Calu3 (cell line): ENCODE measurements at places on chromosomes 2 and 18. TPM values are rescaled to one million over a fixed set of nuclear protein-coding genes. Genes with fewer than 3 reads are reported as not detected.

The SLC19A3 gene
- total RNA-seq, result 63.8 and 82.4 TPM in 2 replicates

The CTDSP1 gene
- 58.0 and 59.3 TPM in 2 replicates for total RNA-seq

DNA sequence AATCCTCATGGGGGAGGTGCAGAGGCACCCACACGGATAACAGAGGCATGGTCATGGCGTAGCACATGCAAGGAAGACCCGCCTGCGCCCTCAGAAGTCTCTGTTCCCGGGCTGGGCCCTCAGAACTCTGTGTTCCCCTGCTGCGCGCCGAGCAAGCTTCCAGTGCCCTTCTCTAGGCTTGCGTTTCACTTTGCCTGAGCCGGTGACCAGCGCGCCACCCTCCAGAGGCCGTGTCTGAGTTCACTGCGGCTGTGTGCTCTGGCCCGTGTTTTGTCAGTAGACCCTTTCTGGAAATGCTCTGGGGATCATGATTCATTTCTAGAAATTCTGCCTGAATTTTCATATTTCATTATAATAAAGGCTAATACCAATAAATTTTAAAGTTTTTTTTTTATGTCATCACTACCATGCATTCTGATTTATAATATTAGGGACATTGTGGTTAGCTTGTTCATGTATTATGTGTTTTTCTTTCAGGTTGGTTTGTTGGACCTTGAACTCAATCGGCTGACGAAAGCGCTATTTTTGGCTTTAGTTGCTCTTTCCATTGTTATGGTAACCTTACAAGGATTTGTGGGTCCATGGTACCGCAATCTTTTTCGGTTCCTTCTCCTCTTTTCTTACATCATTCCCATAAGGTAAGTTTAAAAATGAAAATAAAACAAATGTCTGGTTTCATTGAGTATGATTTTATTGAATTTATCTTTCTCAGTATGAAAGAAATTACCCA lies 142.7 kb upstream of the NFATC1 start:
- H3K27ac ChIP-seq, result no peak overlapping the region
- H3K4me1 ChIP-seq, result no peaks in the 10 kb centered on the region
- no peak for DNase-seq
- no peak overlapping the region for H3K4me3 ChIP-seq

DNA sequence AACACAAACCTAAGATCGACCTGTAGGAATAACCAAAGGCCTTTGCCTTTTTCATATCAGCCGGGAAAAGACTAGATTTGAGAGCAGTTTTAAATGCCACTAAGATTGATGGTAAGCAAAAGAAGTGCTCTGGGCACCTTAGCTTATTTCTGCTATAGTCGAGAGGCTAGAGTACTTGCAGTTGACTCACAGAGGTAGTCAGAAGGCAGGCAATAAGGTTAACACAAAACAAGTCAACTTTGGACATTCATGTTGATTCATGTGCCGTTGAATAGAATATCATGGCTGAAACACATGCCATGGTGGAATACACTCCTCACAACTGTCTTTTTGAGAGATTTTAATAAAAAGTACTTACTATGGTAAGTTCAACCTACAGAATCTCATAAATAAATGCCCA lies 507.6 kb downstream of the ZEB2 start:
- H3K4me1 ChIP-seq, result no peaks in the 10 kb centered on the region
- no peak overlapping the region for H3K4me3 ChIP-seq

The CTLA4 gene
- total RNA-seq, result not detected in 2 replicates

The TMEM178A gene
- 0.50 and 2.1 TPM in 2 replicates for total RNA-seq

- peak; percentile 47 for DNase-seq
- no peaks in the 10 kb centered on the region for H3K27me3 ChIP-seq
- H3K36me3 ChIP-seq, result peaks cover 13% of the 10 kb centered on the region
Measured at GRCh38 chr2:55618275-55619055, 1.0 kb upstream of the PPP4R3B start.

- no peaks in the 10 kb centered on the region for H3K36me3 ChIP-seq
- H3K27ac ChIP-seq, result no peak overlapping the region
- no peak for DNase-seq
- H3K4me3 ChIP-seq, result no peak overlapping the region
- H3K4me1 ChIP-seq, result no peaks in the 10 kb centered on the region
Measured at GRCh38 chr18:78494204-78495085, 485.2 kb upstream of the SALL3 start.

The SMYD1 gene
- total RNA-seq, result not detected in 2 replicates

The ZNF532 gene
- 124 and 150 TPM in 2 replicates for total RNA-seq

DNA sequence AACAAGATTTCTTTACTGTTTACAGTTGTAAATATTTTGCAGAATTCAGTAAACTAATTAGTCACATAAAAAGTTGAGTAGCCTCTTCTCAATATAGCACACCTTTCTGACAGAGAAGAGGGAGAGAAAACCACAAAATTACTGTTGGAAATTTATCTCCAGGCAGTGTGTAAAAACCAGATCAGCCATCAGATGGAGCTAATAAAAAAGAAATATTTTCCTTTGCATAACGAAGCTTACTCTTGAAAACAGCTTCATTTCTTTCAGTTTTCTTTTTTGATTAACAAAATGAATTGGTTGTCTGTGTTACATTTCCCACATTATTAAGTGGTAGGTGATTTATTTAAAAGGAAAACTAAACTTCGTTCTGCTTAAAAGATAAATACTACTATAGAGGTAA lies 259.3 kb upstream of the KCNJ3 start:
- H3K4me1 ChIP-seq, result no peaks in the 10 kb centered on the region
- H3K4me3 ChIP-seq, result no peak overlapping the region
- no peak for DNase-seq
- H3K27ac ChIP-seq, result no peak overlapping the region

GRCh38 chr2:235607546-235608199 lies 113.8 kb downstream of the AGAP1 start:
- no peaks in the 10 kb centered on the region for H3K27me3 ChIP-seq
- H3K36me3 ChIP-seq, result peaks cover 5% of the 10 kb centered on the region
- H3K27ac ChIP-seq, result no peak overlapping the region
- no peak for DNase-seq

DNA sequence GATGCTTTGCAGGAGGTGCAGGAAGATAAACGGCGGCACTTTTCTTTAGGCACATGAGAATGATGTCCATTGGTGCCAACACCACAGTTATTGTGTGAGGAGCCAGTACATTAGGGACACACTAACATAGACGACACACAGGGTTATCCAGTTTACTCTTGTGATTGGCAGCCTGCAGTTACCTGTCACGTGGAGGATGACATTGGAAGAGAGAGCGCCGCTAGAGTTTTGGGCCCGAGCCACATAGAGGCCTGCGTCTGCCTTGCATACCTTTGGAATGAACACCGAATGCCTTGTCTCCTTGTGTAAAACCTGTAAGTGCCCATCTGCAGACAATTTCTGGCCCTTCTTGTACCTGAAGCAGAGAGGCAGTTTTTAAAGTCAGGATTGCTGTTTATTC lies 26.9 kb upstream of the TTN start:
- peaks cover 10% of the 10 kb centered on the region for H3K4me1 ChIP-seq
- no peaks in the 10 kb centered on the region for H3K36me3 ChIP-seq
- H3K27ac ChIP-seq, result no peak overlapping the region
- peaks cover 14% of the 10 kb centered on the region for H3K27me3 ChIP-seq
- H3K4me3 ChIP-seq, result no peak overlapping the region
- DNase-seq, result no peak

DNA sequence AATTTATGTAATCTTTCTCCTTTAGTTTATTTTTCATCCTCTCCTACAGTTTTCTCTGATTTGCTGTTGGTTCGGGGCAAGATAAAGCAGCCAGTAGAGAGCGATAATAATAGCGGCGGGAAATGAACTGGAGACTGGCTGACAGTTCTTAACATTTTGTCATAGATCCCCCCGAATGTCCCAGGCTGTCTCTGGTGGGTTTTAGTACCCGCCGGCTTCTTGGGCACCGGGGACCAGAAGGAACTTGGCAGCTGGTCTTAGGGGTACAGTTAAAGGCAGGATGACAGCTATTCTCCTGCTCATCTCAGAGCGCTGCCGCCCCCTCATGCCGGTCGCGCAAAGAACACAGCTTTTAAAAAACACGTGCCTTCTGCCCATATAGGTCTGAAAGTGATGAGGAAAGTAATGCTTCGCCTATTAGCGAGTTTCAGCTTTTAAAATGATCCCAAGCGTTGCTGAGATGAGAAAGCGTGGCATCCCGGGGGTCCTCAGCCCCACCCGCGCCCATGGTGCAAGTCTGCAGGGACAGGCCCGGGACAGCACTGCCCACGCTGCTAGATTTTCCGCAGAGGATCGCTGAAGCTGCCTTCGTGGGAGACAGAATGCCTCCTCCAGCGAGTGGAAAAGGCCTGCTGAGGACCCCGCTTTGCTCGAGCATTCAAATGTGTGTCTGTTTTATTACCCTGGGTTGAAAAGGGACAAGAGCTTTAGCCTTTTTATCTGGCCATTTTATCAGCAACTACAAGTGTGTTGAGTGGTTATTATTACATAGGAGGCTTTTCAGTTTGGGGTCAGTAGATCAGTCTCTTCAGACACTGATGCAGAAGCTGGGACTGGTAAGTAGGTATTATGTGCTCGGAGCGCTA lies 3.8 kb downstream of the ONECUT2 start:
- DNase-seq, result peak; percentile 17
- H3K27ac ChIP-seq, result peak overlapping the region; percentile 79
- peaks cover 100% of the 10 kb centered on the region for H3K36me3 ChIP-seq
- peaks cover 28% of the 10 kb centered on the region for H3K4me1 ChIP-seq

GRCh38 chr2:105142239-105142638 lies 99.3 kb upstream of the GPR45 start:
- H3K27ac ChIP-seq, result no peak overlapping the region
- H3K4me3 ChIP-seq, result no peak overlapping the region
- H3K4me1 ChIP-seq, result no peaks in the 10 kb centered on the region
- H3K36me3 ChIP-seq, result peaks cover 10% of the 10 kb centered on the region
- peaks cover 93% of the 10 kb centered on the region for H3K27me3 ChIP-seq

The NR4A2 gene
- 4.9 and 6.2 TPM in 2 replicates for total RNA-seq

GRCh38 chr2:31221544-31221943 lies 4.2 kb upstream of the CAPN14 start:
- no peaks in the 10 kb centered on the region for H3K36me3 ChIP-seq
- no peak overlapping the region for H3K27ac ChIP-seq
- DNase-seq, result no peak
- H3K4me3 ChIP-seq, result no peak overlapping the region

The GKN1 gene
- total RNA-seq, result not detected in 2 replicates

DNA sequence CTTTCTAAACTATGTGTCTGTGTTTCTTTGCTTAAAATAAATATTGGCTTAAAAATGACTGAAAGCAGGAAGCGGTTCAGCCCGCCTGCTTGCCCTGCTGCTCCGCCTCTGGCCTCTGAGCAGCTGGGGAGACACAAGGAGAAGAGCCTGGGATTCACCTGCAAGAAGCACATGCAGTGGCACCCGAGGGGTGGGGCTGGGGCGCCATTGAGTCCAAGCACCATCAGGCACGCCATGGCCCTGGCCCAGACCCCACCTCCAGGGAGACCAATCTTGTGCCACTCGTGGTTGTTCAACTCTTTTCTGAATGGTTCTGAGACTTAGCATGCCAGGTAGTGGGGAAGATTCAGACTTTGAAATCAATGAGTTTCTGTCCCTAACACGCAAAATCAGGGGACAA lies 495.5 kb upstream of the MYT1L start:
- H3K36me3 ChIP-seq, result no peaks in the 10 kb centered on the region
- no peak for DNase-seq
- no peak overlapping the region for H3K4me3 ChIP-seq
- no peak overlapping the region for H3K27ac ChIP-seq

DNA sequence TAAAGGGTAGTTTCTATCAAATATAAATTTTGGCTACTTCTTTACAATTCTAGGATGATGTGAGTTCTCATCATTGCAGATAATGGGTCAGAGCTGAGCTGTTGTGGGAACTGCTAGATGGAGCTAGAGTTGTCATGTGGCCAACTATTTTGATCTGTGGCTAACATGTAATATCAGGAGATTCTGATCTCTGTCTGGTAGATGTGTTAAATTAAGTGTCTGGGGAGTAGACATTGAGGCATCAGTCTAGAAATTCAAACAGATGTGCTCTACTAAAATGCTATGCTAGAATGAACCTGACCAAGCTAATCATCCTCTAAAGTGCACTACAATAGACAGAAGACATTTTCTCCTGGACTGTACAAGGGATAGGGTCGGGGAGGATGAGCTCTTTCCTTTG lies 30.3 kb upstream of the DARS1 start:
- H3K36me3 ChIP-seq, result no peaks in the 10 kb centered on the region
- no peak overlapping the region for H3K27ac ChIP-seq
- H3K4me3 ChIP-seq, result no peak overlapping the region
- no peak for DNase-seq
- peaks cover 19% of the 10 kb centered on the region for H3K4me1 ChIP-seq
- no peaks in the 10 kb centered on the region for H3K27me3 ChIP-seq

The TSPYL6 gene
- not detected in 2 replicates for total RNA-seq

The REG1B gene
- total RNA-seq, result not detected in 2 replicates

- no peak for DNase-seq
- no peak overlapping the region for H3K4me3 ChIP-seq
- no peaks in the 10 kb centered on the region for H3K36me3 ChIP-seq
- H3K27ac ChIP-seq, result no peak overlapping the region
- peaks cover 65% of the 10 kb centered on the region for H3K27me3 ChIP-seq
Measured at GRCh38 chr2:233101141-233101540, 41.0 kb downstream of the INPP5D start.

The ACADL gene
- total RNA-seq, result 1.0 and 1.3 TPM in 2 replicates

DNA sequence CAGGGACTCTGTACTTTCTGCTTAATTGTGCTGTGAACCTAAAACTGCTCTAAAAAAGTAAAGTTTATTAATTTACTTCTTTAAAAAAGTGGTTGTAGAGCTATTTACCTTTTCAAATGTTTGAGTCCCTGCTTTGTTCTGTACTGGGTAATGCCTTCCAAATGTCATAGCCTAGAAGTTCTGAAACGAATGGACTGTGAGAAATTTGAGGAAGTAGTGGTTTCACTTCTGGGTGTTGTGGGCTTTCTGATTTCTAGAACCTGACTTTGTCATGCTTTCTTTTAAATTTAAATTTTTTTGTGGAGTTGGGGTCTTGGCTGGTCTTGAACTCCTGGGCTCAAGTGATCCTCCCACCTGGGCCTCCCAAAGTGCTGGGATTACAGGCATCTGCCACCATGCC lies 44.6 kb downstream of the SMAD4 start:
- no peak for DNase-seq
- peaks cover 16% of the 10 kb centered on the region for H3K36me3 ChIP-seq
- no peak overlapping the region for H3K4me3 ChIP-seq
- no peak overlapping the region for H3K27ac ChIP-seq
- H3K27me3 ChIP-seq, result no peaks in the 10 kb centered on the region

The SPP2 gene
- not detected in 2 replicates for total RNA-seq

- H3K36me3 ChIP-seq, result peaks cover 4% of the 10 kb centered on the region
- H3K27ac ChIP-seq, result no peak overlapping the region
- H3K4me3 ChIP-seq, result no peak overlapping the region
Measured at GRCh38 chr2:47222826-47223554, 67.9 kb upstream of the STPG4 start.

DNA sequence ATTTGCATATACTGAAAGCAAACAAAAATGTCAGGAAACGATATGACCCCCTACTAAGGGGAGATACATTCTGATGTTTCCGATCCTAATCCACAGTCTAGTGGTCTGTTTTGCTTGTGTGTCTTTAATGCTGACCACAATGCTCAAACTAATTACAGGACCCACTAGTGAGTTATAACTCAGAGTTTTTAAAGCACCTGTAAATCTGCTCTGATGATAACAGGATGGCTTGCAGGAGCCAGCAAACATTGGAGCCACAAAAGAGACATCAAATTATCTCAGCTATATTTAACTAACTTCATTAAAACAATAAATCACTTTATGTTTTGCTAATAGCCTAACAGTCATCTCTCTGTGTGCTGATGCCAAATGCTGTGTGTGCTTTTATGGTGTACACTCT lies 300.3 kb downstream of the NBAS start:
- no peak overlapping the region for H3K27ac ChIP-seq
- DNase-seq, result no peak
- H3K4me3 ChIP-seq, result no peak overlapping the region
- no peaks in the 10 kb centered on the region for H3K27me3 ChIP-seq
- no peaks in the 10 kb centered on the region for H3K4me1 ChIP-seq
